ENCODE measurements at places on chromosomes 2 and 18. TPM values are rescaled to one million over a fixed set of nuclear protein-coding genes. Genes with fewer than 3 reads are reported as not detected.

- no peak for DNase-seq
Observed at GRCh38 chr2:54107903-54108615, 7.4 kb upstream of the ACYP2 start.

DNA sequence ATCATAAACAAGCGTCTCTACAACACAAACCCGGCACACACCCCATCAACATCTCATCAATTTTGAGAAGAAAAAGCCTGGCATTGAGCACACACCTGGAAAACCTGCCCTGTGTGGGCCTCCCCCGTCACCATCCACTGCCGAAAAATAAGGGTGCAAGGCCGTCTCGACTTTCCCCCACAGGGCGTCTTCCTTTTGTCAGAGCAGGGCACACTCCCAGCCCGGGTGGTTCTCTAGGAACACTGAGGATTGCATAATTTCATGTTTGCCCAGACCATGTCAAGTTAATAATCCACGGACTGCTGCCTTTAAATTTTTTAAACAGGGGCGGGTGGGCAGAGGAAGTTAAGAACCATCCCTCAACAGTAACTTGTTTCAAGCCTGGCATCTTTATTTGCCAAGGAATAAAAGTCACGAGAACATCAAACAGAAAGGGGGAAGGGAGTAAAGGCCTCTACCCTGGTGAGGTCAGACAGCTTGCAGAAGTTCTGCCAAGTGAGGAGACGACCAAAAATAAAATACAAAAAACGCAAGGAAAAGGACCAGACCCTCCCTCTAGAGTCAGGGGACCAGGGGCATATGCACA lies 2.1 kb downstream of the TFCP2L1 start:
- no peak for DNase-seq

- DNase-seq: peak; percentile 5
Observed at GRCh38 chr2:47015206-47015605, 99.6 kb upstream of the MCFD2 start.

DNA sequence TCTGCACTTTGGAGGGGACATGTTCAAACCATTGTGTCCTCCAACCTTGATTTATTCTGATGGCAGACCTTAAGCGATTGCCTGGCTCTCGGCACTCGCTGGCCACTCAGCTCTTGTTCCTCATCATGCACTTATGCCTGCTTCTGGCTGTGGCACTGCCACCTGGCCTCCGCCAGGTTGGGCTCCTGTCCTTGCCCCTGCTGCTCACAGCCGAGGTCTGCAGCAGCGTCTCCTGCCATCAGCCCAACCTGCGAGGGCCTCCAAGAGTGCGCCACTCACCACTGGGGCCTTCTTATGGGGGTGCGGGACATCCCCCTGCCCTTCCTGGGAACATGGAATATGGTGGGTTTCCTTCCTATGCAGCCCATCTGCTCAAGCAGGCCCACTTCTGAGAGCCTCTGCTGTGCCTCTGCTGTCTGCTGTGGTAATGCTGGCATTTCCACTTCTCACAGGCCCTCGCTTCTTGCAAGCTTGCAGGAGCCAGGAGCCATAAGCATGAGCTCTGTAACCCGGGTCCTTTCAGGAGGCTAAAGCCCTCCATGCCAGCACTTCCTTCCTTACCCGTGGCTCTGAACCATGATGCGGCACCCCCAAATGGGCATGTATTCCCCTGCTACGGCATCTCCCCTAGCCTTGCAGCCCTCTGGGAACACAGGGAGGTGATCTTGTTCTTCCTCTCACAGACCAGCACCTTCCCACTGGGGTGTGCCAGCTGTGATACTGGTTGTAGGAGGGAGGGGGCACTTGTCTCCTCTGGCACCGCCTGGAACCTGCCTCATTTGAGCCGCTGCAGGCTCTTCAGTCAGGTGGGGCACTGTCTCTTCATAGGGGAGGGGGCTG lies 58.6 kb upstream of the HS6ST1 start:
- no peak for DNase-seq

DNA sequence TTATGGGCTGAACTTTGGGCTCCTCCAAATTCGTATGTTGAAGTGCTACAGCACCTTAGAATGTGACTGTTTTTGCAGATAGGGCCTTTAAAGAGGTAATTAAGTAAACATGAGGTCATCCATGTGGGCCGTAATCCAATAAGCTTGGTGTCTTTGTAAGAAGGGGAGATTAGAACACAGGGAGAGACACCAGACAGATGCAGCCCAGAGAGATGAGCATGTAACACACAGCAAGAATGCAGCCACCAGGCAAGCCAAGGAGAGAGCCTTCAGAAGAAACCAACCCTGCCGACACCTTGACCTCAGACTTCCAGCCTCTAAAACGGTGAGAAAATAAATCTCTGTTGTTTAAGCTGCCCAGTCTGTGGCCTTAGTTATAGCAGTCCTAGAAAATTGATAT lies 74.3 kb downstream of the HRH4 start:
- no peak for DNase-seq

- DNase-seq: no peak
Observed at GRCh38 chr2:236289766-236290462, 25.7 kb upstream of the ASB18 start.

- no peak for DNase-seq
Observed at GRCh38 chr2:128710242-128710641, 391.6 kb upstream of the HS6ST1 start.

The GALR1 gene
- total RNA-seq: not detected

DNA sequence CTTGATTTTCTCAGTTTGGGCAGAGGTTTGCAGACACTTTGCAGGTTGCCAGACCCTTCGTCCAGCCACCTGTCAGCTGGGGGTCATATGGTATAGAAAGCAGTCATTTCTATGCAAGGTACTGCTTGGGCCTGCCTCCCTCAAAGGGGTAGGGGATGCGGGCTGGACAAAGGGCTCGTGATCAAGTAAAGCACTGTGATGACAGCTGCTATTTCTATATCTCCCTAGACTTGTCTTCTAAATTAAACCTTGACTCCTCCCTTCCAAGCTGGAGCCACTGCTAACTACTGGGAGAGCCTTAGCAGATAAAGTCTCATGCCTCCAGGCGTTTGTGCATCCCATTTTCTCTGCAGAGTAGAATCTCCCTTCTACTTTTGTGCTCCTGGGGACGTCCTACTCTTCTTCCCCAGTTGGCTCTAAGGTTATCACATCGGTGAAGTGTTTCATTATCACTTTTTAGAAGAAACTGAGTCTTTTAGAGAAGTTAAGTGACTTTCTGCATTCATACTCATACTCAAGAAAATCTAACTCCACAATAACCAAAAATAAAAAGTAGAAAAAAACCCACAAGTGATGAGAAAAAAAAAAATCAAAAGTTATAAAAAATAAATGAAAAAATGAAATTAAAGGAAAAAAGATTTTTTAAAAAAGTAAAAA lies 710 bp upstream of the XRCC5 start:
- DNase-seq: no peak

- DNase-seq: no peak
Observed at GRCh38 chr2:29006092-29006979, 25.2 kb downstream of the TOGARAM2 start.

- DNase-seq: no peak
Observed at GRCh38 chr2:43402452-43402937, 176.1 kb upstream of the ZFP36L2 start.

DNA sequence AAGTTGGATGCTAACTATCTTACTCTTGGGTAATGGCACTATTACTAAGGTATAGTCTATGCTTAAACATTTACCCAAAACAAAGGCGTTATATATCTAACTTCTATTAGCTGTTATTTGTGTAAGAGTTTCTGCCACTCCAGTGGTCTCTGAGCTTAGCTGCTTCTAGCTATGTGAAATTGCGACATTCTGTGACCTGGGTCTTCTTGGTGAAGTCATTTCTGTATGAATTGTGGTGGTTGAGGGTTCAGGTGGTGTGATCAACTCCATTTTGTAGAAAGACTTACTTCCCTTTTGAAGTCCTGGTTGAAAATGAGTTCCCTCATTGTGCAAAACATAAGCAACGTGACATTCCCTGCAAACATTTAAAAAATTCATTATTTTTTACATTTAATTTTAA lies 221.6 kb downstream of the PIK3C3 start:
- DNase-seq: no peak
